ENCODE measurements at places on chromosomes 12 and 14.

DNA sequence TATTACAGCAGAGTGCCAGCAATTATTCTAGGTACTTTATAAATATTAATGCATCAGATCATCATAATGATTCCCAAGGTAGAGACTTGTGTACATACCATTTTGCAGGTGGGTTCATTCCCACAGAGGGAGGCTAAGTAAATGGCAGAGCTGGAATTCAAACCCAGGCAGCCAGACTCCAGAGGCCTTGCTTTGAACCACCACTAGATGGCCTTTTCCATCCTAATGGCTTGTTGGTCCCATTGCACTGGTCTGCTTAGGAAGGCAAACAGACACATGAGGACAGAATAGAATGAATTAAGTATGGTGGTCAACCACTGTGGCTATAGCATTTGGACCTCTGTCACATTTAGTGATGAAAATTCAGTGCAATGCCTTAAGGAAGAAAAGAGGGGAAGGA, 158.7 kb downstream of the METTL25 start:
- DNase-seq = no peak

- DNase-seq = no peak
These were observed 128.0 kb upstream of the RAP1B start for GRCh38 chr12:68482660-68483059.

- no peak for DNase-seq
These were observed 3.7 kb upstream of the ART4 start for GRCh38 chr12:14846876-14847580.

DNA sequence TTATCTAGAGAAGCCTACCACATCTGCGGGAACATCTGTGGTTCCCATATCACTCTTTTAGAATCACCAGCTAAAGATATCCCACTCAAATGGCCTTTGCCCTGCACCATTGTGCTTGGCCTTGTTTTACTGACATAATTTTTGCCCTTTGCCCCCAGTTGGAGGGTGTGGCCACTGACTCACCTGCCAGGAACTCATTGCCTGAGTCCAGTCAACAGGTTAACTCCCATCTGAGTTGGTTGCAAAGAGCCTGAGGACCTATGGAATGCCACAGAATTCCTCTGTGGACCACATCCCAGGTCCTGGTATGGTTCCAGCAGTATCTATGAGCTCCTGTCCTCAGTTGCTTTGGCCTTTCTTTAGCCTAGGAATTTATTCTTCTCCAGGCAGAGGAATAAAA, 55.7 kb upstream of the PTGR2 start:
- no peak for DNase-seq

- no peak for DNase-seq
These were observed 15.6 kb upstream of the TESC start for GRCh38 chr12:117114784-117115183.

- no peak for DNase-seq
These were observed 76.3 kb downstream of the MAP1LC3B2 start for GRCh38 chr12:116635487-116635886.

GRCh38 chr12:14048941-14049545, 67.6 kb upstream of the GRIN2B start:
- DNase-seq = no peak

DNA sequence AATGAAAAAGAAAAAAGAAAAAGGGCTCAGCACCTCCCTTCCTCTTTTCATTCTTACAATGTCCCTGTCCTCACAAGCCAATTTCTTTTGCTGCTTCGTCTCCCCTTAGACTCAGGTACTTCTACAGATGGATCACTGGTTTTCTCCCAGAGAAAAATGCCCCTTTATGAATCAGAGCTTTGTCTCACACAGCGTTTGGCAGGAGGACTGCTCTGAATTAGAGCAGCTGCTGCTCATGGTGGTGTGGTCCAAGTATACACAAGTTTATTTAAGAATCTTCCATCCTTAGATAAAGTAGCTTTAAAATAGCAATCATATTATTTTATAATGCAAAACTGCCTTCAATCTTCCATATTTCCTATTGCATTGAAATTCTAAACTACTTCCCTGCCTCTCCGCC, 80.3 kb downstream of the SLC8A3 start:
- DNase-seq = no peak

DNA sequence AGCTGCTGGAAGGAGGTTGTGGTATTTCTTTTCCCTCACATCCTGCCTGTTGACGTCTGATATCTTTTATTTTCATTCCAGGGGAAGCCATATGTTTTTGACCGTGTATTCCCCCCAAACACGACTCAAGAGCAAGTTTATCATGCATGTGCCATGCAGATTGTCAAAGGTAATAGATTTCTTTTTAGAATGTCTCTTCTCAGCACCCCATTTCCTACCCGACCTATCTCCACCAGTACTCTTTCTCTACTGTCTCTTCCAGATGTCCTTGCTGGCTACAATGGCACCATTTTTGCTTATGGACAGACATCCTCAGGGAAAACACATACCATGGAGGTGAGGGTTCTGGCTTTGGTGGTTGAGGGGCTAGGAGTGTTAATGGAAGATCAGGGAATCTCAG, 13.5 kb downstream of the KIF5A start:
- DNase-seq = no peak

GRCh38 chr12:104733717-104734175, 224.3 kb downstream of the SLC41A2 start:
- DNase-seq = no peak

DNA sequence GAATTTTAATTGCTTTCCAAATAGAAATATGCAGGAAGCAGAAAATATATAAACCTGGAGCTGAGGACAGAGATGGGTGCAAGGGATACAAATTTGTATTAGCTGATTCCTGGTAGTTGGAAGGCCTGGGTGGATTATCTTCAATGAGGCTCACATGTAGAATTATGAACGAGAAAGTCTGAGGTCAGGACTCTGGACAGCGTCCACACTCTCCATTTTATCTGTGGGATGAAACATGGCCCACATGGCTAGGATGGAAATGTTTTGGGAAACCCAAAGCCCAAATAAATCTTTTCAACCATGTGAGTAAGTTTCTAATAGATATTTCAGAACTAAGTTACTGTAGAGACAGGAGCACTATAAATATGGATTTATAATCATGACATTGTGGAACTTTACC, 256.1 kb downstream of the APAF1 start:
- no peak for DNase-seq

- DNase-seq = no peak
These were observed 11.0 kb upstream of the DHRS4 start for GRCh38 chr14:23942587-23942986.

- DNase-seq = no peak
These were observed 326.6 kb downstream of the KCNH5 start for GRCh38 chr14:62718629-62719028.

- DNase-seq = no peak
These were observed 53.5 kb upstream of the RNU6-8 start for GRCh38 chr14:32256576-32256975.

GRCh38 chr12:106769078-106769477, 5.4 kb upstream of the RIC8B start:
- DNase-seq = no peak

- no peak for DNase-seq
These were observed 15.2 kb downstream of the RASSF3 start for GRCh38 chr12:64625243-64626077.

DNA sequence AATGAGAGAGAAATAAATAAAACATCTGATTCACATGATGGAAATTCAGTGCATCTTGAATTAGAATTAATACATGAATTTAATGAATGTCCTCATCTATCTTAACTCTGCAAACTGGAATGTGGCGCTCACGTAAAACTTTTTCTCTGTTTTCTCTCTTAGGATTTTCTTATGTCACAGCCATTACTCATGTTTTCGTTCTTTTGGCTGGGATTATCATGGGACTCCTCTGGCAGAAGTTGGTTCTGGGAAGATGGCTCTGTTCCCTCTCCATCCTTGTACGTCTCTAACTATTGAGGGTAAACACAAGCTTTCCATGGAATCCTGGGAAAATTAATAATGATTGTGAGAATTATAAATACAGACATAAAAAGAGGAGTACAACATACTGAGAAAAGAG, 5.0 kb downstream of the CLEC12B start:
- no peak for DNase-seq

GRCh38 chr14:101224356-101225156, 321.0 kb upstream of the RTL1 start:
- no peak for DNase-seq
